ENCODE measurements at places on chromosomes 2 and 18. TPM values are rescaled to one million over a fixed set of nuclear protein-coding genes. Genes with fewer than 3 reads are reported as not detected.

DNA sequence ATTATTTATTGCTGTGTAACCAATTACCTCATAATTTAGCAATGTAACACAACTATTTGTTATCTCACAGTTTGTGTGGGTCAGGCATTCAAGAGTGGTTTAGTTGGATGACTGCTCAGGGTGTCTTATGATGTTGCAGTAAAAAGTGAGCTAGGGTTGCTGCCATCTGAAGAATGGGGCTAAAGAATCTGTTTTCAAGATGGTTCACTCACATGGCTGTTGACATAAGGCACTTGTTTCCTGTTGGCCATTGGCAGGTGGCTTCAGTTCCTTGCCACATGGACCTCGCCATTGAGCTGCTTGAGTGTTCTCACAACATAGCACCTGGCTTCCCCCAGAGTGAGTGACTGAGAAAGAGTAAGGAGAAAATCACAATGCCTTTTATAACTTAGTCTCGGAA, 123.2 kb downstream of the TMEM17 start:
- peak; percentile 4 for DNase-seq

GRCh38 chr2:5696945-5697521, 4.8 kb downstream of the SOX11 start:
- DNase-seq, result peak; percentile 83

GRCh38 chr2:84785950-84786349, 94.9 kb downstream of the TRABD2A start:
- no peak for DNase-seq

- no peak for DNase-seq
These were observed 187.8 kb upstream of the ALPP start for GRCh38 chr2:232190796-232191195.

DNA sequence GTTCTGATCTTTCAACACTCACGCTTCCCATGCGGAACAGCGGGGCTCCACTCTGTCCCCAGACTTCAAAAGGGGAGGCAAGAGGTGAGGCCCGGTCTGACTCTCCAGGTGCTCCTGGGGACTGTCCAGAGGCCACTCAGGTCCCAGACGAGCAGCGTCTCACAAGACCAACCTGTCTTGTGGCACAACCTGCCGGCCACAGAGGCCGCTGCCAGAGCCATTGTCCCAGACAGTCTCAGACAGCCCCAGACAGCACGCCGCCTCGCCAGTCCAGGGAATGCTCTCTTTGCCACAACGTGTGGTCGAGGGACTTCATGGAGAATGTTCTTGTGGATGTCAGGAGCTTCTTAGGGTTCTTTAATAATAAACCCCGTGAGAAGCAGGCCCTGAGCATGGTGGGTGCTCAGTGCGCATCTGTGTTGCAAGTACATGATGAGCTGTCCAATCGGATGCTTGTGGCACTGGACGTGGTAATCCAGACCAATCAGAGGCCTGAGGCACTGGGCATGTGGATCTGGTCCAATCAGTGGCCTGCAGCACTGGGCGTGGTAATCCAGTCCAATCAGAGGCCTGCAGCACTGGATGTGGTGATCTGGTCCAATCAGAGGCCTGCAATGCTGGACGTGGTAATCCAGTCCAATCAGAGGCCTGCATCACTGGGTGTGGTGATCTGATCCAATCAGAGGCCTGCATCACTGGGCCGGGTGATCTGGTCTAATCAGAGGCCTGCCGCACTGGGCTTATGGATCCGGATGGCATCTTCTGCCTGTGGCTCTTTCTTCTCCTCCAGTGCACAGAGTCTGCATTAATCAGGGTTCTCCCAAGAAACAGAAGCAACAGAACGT, 76.4 kb downstream of the TMEM18 start:
- DNase-seq, result no peak

The ITPRIPL1 gene
- 2.4 TPM for total RNA-seq

All from Daoy (cell line).